ENCODE measurements at places on chromosomes 16 and 17.
A peak's percentile ranks its signal among the peaks of the same experiment; 100 is the strongest.

GRCh38 chr16:27417047-27417671, 15.2 kb downstream of the IL21R start:
- no peak for DNase-seq

DNA sequence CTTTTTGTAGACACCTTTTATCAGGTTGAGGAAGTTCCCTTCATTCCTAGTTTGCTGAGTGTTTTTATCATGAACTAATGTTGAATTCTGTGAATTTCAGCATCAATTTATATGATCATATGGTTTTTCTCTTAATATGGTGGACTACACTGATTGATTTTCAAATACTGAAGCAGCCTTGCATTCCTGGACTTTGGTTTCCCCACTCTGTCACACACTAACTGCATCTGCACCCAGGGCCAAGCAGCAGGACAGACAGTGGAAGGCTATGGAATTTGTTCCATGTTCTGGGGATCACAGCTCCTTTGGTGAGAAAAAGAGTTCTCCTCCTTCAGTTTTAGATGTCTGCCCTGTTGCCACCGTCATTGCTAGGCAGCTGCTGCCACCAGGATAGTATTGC, 7.8 kb downstream of the TERF2 start:
- no peak for DNase-seq

- DNase-seq: peak; percentile 89
Measured at GRCh38 chr17:45172541-45173286, 11.0 kb downstream of the HEXIM2 start.

GRCh38 chr17:34633351-34633750, 54.0 kb downstream of the TMEM132E start:
- DNase-seq: no peak

DNA sequence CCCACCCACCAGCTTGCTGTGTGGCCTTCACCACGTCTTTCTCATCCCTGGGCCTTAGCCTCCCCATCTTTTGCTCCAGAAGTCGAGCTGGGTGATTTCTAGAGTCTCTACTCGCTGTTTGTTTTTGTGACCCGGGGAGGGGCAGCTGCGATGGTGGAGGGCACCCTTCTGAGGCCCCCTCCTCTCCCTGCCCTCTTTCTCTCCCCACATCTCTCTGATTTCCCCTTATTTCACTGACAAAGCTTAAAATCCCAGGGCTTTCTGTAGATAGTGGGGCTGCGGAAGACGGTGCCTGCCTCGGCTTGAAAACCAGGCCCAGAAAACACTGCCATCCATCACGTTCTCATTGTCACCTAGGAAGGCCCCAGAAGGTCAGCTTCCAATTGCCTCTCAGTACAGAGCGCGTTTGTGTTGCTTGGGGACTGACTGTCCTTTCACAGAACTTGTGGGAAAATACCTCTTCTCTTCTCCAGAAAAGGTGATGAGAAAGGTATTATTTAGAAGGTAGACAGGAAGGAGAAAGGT, 95.1 kb downstream of the NTN1 start:
- DNase-seq: no peak

- DNase-seq: no peak
Measured at GRCh38 chr16:27483088-27483437, 66.7 kb downstream of the GTF3C1 start.

- no peak for DNase-seq
Measured at GRCh38 chr17:40346765-40347158, 17.8 kb downstream of the GJD3 start.

DNA sequence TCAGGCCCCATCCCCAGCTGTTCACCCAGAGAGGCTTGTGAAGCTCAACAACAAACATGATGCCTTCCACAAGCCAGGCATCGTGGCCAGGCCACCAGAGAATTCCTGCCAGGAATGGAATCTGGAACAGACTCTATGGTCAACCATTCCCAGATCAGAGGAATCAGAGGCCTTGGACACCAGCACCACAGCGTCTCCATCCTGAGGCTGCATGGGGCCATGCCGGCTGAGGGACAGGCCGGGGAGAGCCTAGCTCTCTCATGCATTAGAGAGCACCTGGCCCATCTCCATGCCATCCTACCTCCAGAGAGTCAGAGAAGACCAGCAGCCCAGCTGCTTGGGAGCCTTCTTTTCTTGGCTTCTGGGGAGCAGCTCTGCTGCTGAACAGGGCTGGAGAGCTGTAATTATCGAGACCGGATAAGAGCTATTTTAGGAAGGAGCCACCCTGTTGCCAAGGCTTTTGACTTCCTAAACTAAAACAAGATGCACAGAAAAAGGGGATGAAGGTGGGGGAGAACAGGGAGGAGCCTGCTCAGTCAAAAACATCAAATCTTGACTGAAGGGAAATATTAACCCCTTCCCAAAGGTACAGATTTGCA, 24.5 kb upstream of the MTMR4 start:
- DNase-seq: no peak

GRCh38 chr16:53507464-53508179, 4.6 kb upstream of the AKTIP start:
- DNase-seq: no peak

DNA sequence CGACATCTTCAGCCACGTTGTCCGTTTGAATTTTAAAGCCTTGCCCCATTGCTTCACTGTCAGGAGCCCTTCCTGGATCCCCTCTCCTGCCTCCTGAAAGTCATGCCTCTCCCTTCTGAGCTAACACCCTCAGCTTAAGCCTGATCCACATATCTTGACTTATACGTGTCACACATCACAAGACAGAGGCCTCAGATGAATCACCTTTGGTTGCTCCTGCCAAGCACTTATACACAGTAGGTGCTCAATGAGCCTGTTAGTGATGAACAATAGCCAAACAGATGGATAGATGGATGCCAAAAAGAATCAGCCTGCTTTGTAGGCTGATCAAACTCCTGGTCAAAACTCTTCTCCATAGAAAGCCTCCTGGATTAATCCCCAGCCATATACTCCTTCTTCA, 31.8 kb downstream of the PITPNM3 start:
- no peak for DNase-seq

- DNase-seq: no peak
Measured at GRCh38 chr17:54944796-54945195, 23.7 kb downstream of the COX11 start.

DNA sequence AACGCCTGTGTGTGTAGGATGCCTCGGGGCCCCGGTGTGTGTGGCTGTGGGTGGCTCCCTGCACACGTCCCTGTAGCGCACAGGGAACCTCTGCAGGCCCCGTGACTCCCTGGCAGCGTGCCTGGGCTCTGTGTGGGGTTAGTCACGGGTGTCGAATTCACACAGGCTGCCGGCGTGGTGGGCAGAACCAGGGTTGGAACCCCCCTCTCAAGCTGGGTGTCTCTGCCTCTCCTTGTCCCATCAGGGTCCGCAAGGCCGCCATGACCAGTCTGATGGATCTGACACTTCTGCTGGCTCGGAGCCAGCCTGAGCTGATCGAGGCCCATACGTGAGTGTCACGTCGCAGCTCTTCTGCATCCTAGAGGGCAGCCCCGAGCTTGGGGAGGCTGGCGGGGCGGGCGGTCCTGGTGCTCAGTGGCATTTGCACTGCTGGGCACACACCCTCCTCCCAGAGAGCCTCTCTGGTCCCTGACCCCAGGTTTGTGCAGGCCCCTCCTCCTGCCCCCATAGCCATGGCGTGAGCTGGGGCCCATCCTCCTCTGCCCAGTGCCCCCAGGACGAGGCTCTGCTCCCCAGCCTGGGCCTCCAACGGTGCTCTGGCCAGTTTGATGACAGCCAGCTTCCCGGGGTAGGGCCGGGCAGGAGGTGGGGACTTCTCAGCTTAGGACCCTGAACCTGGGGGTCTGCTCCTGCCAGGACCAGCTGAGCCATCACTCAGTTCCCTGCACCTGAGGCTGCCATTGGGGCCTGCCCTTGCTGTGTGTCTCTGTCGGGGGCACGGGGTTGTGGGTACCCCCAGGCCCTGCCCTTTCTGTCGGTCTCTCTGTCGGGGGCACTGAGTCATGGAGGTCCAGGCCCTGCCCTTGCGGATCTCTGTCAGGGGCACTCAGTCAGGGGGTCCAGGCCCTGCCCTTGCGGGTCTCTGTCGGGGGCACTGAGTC, 88.1 kb upstream of the ZNF750 start:
- no peak for DNase-seq

- DNase-seq: peak; percentile 82
Measured at GRCh38 chr16:25257470-25257955, at the start of gene ZKSCAN2. Gene ZKSCAN2, minus strand, starts transcription at chr16:25257845. Its CDS starts 718 bp downstream, at chr16:25257127.

DNA sequence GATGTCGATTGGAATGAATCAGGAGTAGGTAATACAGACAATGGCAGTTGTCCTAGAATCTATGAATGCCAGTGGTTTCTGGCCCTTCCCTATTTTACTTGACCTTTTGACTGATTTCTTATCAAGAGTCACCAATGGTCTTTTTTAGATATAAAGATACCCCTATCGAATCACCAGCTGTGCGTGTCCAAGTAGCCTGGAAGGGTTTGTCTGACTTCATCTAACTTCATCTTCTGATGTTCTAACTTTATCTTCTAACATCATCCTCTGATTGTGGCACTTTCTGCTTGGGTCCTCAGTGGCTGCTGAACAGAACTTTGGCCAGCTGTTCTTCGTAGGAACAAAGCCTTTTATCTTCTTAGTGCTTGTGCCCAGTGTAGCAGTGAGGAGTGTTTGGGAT, 129.7 kb downstream of the MSI2 start:
- no peak for DNase-seq

GRCh38 chr17:63960430-63960829, 12.3 kb downstream of the SCN4A start:
- no peak for DNase-seq

DNA sequence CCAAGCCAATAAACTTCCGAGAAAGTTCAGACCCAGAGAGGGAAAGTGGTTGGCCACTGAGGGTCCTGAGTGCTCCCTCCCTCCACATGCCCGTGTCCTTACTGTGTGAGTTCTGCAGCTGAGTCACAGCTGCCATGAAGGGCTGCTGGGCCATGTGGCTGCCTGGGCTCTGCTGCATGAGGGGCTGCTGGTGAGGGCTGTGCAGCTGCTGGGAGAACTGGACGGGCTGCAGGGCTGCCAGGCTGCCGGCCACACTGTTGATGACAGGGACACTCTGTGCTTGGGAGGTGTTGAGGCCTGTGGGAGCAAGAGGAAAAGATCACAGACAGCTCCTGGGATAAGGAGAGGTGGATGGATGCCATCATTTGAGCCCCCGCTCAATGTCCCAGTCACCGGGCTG, 44.0 kb downstream of the HNF1B start:
- DNase-seq: no peak

DNA sequence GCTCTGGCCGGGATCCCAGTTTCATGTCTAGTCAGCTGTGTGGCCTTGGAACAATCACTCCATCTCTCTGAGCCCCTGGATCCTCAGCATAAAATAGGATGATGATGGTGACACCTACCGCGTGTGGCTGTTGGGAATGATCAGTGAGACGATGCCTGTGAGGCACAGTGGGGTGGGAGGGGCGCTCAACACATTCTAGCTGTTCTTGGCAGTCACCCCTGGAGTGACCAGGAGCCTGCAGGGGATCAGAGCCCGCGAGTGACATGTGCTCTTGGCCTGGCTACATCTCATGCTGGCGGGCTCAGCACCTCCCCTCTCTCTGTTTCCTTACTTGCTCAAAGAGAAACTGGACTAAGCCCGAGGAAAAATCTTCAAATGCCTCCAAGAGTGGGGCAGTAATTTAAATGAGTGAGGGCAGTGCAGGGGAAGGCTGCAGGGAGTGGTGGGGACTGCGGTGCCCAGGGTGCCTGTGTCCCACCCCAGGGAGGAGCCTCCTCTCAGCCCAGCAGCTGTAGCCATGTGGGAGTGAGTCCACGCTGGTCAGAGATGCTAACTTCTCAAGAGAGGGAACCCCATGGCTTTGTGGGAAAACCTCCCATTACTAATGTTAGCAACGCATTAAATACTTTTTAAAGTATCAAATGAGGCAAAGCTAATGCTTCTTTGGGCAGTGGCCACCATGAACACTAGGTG, 23.1 kb upstream of the DOK4 start:
- no peak for DNase-seq

- no peak for DNase-seq
Measured at GRCh38 chr17:37219876-37220606, 155.7 kb upstream of the C17orf78 start.

DNA sequence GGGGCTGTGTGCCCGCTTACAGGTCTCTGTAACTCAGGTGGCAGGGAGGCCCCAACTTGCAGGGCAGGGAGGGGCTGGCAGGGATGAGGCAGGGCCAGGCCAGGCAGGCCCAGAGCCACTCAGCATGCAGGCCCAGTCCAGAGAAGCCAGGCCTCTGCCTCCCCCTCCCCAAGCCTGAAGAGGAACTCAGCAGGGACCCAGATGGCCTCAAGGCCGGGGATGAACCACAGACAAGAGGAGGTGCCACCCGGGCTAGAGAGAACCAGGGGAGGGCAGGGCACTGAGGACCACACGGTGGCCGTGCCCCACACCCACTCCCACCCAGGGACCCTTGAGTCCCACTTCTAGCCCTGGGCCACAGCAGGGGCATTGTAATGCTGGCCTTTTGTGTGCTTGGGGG, 29.8 kb upstream of the EIF1 start:
- DNase-seq: no peak

DNA sequence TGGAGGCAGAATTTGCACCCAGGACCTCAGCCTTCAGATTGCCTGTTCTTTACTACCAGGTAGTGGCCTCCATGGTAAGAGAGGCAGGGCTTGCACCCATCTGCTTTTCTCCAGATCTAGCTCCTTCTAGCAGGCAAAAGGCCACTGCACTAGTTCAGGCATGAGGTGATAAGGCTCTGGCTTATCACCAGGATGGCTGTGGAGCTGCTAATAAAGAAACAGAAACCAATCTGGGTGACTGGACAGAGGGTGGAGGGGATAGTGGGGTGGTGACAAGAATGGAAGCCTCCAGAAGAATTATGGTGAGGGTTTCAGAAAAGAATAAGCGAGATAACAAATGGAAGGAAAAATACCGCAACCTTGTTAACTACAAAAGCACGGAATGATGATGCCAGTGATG, 15.5 kb upstream of the SUPT4H1 start:
- DNase-seq: no peak

GRCh38 chr17:76866774-76867577, 1.2 kb upstream of the MGAT5B start:
- DNase-seq: no peak

- DNase-seq: no peak
Measured at GRCh38 chr17:15973834-15974233, 25.7 kb downstream of the ZSWIM7 start.

DNA sequence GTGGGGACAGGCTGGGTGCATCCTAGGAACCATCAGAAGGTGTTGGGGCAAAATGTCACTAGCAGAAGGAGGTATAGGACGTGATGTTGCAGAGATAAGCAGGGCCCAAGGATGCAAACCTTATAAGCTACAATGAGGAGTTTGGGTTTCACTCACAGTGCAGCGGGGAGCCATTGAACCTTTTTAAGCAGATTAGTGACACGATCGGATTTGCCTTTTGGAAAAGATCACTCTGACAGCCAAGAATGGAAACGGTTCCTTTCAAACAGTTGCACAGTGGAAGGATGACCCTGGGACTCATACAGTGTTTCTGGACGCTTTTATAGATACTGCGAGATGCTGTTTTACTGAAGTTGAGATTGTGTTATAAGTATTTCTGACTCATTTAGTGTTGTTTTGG, 131.8 kb upstream of the CACNG3 start:
- DNase-seq: no peak

Measured in hypothalamus (tissue), 51 donors.